ENCODE measurements at places on chromosomes 1 and 21. TPM values are rescaled to one million over a fixed set of nuclear protein-coding genes. Genes with fewer than 3 reads are reported as not detected.

GRCh38 chr1:8461351-8462110, 143.6 kb downstream of the SLC45A1 start:
- DNase-seq, result no peak

- no peak for DNase-seq
Observed at GRCh38 chr1:32709075-32709474, 6.5 kb upstream of the SYNC start.

DNA sequence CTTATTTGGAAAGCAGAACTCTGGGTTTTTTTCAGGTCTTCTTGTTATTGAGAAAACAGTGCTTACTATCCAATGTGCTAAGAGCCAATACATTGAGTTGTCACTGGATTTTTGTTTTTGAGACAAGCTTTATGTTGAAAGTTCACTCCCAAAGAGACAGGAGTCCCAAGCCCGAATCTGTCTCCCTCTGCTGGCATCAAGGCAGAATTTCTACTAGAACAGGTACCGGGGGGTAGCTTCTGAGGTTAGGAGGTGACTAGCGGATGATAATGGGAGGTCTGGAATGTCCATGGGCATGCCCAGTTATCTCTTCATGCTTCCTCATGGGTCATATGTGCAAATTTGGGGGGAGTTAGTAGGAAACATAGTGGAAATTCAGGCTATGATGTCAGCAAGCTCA, 25.1 kb downstream of the ZNF124 start:
- DNase-seq, result no peak

DNA sequence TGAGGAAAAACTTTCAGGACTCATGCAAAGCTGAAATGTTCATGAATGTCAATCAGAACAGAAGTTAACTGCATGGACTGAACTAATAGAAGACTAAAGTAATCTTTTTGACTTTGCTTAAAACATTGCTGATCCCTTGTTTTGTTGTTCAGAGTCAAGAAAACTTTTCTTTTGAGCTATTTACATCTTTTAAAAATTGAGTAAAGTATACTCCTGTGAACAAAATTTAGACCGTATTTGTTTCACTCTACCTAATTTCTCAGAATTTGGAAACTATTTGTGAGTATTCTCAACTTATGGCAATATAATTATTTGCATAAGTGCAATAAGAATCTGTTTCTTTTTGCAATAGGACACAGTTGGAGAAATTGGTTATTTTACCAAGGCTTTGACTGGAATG, 41.1 kb downstream of the INPP5B start:
- DNase-seq, result no peak

- no peak for DNase-seq
Observed at GRCh38 chr1:18561967-18562366, 68.7 kb upstream of the PAX7 start.

The TMPRSS15 gene
- total RNA-seq, result not detected

The SLC22A15 gene
- 0.23 TPM for total RNA-seq

The ISG15 gene
- total RNA-seq, result 30.5 TPM

- DNase-seq, result no peak
Observed at GRCh38 chr21:34511787-34512455, at the start of gene KCNE1. Gene KCNE1, minus strand, starts transcription at chr21:34512210. Its CDS starts 62,576 bp downstream, at chr21:34449634.

- DNase-seq, result no peak
Observed at GRCh38 chr1:59308839-59309238, 11.9 kb downstream of the FGGY start.

- no peak for DNase-seq
Observed at GRCh38 chr1:87058343-87058649, 143.9 kb downstream of the HS2ST1 start.

The VANGL1 gene
- 3.4 TPM for total RNA-seq
